ENCODE measurements at places on chromosomes 11 and 22. TPM values are rescaled to one million over a fixed set of nuclear protein-coding genes. Genes with fewer than 3 reads are reported as not detected.
A peak's percentile ranks its signal among the peaks of the same experiment; 100 is the strongest.

DNA sequence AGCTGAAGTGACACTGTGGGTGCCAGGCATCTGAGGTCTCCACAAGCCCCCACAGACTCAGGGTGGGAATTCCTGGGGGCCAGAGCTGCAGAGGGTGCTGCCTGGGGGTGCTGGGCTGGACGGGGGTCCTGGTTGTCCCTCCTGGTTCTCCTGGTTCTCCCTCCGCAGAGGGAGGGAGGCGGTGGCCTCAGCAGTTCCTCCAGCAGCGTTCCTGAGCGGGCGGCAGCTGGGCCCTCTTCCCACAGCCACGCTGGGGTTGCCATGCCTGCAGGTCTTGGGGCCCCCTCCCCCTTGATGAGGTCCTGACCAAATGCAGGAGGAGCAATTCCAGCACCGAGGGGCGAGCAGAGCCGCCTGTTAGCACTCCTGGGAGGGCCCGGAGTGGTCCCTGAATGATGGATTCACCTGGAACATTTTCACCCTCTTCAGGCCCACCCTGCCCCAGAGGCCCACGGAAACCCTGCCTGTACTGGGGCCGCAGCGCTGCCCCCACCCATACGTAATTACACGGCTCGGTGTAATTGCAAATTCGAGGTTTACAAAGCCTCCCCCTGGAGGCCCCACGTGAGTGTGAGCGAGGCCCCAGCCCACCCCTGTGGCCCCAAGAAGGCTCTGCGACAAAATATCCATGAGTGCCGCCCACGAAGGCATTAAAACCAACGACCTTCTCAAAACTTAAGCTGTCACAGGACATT, 635 bp downstream of the C11orf21 start:
- H3K4me3 ChIP-seq = no peak overlapping the region
- H3K4me1 ChIP-seq = peaks cover 7% of the 10 kb centered on the region
- peak; percentile 44 for DNase-seq
- no peaks in the 10 kb centered on the region for H3K36me3 ChIP-seq
- no peak overlapping the region for H3K27ac ChIP-seq

DNA sequence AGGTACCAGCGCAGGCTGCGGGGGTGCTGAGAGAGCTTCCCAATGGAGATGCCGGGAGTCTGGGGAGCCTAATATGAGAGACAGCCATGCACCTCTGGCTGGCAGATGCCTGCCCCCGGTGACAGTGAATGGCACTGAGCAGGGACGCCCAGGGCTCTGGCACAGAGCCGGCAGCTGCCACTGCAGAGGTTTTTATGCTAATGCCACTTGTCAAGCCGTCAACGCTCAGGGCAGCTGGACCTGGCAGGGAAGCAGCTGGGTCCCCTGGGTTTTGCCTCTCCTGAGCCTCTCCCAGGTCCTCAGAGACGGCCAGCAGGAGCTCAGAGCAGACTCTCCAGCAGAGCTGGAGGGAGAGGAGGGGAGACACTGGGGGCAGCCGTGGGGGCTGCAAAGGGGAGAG, 573.6 kb downstream of the BUD13 start:
- H3K27ac ChIP-seq = no peak overlapping the region
- no peaks in the 10 kb centered on the region for H3K36me3 ChIP-seq
- DNase-seq = no peak

Gene NLRP10
- not detected for polyA plus RNA-seq

DNA sequence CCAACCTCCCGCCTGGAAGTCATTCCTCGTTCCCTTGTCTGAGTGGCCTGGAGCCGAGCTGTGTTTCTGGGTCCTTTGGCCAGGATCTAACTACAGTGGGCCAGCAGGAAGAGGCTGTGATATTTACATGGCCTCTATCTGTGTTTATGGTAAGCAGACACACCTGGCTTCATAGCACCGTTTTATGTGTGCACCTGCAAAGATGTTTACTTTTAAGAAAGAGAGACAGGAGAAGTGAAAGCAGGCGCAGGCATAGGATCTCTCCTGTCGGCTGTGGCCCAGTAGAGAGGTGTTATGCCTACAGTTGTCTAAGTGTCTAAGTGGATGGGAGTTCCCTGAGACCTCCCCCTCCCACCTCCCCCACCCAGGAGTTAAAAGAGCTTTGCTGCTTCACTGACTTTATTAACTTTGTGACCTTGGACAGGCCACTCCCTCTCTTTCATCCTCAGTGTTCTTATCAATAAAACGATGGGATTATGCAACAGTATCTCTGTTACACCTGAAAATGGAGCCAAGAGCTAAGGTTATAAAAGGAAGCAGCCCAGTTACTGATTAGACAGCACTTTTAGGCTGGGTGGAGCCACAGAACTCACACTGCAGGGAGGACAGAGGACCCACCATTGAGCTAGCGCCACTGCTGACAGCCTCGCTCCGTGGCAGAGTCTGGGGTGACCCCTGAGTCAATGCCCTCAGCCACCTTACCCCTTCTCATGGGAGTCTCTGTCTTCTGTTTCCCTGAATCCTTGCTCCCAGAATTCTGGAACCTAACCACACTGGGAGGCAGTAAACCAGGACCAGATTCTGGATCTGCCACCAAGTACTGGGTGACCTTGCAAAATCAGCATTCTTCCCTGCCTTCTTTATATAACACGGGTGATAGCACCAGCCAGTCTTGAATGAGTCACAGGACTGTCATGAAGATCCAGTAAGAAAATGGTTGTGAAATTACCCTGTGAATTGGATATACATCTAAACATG, 22.0 kb downstream of the ST14 start:
- no peak overlapping the region for H3K4me3 ChIP-seq
- H3K36me3 ChIP-seq = no peaks in the 10 kb centered on the region
- peak overlapping the region; percentile 14 for H3K27ac ChIP-seq
- peaks cover 15% of the 10 kb centered on the region for H3K4me1 ChIP-seq

Gene AIFM3
- 0.53 TPM for polyA plus RNA-seq

- DNase-seq = no peak
- no peak overlapping the region for H3K4me3 ChIP-seq
- no peaks in the 10 kb centered on the region for H3K36me3 ChIP-seq
- no peak overlapping the region for H3K27ac ChIP-seq
- H3K27me3 ChIP-seq = peaks cover 61% of the 10 kb centered on the region
- no peaks in the 10 kb centered on the region for H3K4me1 ChIP-seq
Observed at GRCh38 chr11:2134022-2135010, 4.9 kb downstream of the IGF2 start.

DNA sequence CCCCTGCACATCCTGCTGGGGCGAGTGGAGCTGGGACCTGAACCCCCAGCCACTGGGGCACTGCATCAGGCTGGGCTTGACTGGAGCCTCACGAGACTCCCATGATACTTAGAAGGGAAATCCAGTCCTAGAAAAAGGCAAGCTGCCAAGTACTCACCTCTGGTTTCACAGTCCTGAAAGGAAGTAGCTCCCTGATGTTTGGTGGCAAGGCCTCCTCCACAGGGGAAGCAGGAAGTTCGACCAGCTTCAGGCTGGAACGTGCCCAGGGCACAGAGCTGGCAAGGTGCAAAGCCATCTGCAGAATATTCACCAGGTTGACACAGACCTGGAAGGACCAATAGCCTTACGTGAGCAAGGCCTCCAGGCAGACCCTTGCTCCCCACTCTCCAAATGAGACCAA, 26.8 kb upstream of the NRIP3 start:
- no peaks in the 10 kb centered on the region for H3K4me1 ChIP-seq
- DNase-seq = no peak
- H3K36me3 ChIP-seq = no peaks in the 10 kb centered on the region
- H3K27me3 ChIP-seq = no peaks in the 10 kb centered on the region
- H3K27ac ChIP-seq = no peak overlapping the region

DNA sequence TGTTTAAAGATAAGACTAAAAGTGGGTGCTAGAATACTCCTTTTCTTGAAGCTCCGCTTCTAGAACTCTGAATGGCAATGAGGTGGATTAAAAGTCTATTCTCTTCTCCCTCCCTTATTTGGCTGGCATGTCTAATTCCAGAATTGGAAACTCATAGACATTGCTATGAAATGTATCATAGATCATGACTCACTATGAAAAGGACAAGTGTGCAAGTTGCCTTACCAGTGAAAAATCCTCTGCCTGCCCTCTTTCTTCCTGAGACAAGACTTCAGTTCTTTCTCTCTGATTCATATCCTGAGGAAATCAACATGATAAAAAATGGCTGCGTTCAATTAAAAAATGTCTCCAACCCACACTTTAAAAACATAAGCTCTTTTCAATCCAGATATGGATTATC, 73.2 kb upstream of the BLID start:
- H3K27me3 ChIP-seq = no peaks in the 10 kb centered on the region
- H3K4me3 ChIP-seq = no peak overlapping the region
- H3K4me1 ChIP-seq = peaks cover 13% of the 10 kb centered on the region
- peak overlapping the region; percentile 83 for H3K27ac ChIP-seq

Gene PNPLA3
- 0.83 TPM for polyA plus RNA-seq

Gene PLXNB2
- 3.9 TPM for polyA plus RNA-seq

Gene PHETA2
- polyA plus RNA-seq = 2.2 TPM

Gene TSKU
- polyA plus RNA-seq = 3.2 TPM

DNA sequence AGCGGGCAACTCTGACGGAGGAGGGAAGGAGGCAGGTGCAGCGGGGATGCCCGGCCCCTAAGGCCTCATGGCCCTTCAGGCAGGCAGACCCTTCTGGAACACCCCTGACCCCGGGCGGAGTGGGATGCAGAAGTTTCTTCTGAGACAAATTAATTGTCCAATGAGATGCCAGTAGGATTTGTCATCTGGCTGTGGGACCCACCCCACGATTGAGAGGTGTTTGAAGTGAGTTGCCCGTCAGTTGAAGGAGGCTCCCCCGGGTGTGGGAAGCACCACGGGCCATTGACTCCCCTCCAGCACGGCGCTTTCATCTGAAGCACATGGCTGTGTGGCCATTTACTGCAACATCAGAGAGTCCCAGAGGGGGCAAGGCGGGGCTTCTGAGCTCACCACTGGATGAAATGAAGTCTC, 527.8 kb downstream of the BRD1 start:
- H3K27ac ChIP-seq = no peak overlapping the region
- DNase-seq = no peak
- H3K27me3 ChIP-seq = peaks cover 5% of the 10 kb centered on the region
- no peaks in the 10 kb centered on the region for H3K36me3 ChIP-seq

GRCh38 chr11:1071571-1072115, 3.0 kb upstream of the MUC2 start:
- H3K27ac ChIP-seq = no peak overlapping the region
- no peaks in the 10 kb centered on the region for H3K36me3 ChIP-seq
- H3K4me3 ChIP-seq = no peak overlapping the region
- no peaks in the 10 kb centered on the region for H3K27me3 ChIP-seq
- DNase-seq = peak; percentile 46
- peaks cover 8% of the 10 kb centered on the region for H3K4me1 ChIP-seq

DNA sequence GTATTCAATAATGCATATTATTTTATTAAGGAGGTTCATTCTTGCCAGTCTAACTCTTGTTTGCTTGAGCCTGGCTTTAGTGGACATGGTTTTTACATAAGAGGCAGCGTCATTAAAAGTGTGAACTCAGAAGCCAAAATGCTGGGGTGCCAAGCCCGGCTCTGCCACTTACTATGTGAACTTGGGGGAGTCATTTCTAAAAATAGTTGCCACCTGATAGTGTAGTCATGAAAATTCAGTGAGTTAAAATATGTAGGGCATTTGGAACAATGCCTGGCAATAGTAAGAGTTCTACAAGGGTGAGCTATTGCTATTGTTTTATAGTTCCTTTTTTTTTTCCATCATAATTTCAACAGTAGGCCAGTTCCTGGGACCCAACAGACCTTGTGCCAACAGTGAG, 49.9 kb downstream of the TENM4 start:
- H3K27ac ChIP-seq = no peak overlapping the region
- no peaks in the 10 kb centered on the region for H3K27me3 ChIP-seq
- H3K4me1 ChIP-seq = peaks cover 8% of the 10 kb centered on the region
- no peak overlapping the region for H3K4me3 ChIP-seq
- peak; percentile 58 for DNase-seq
- H3K36me3 ChIP-seq = no peaks in the 10 kb centered on the region

DNA sequence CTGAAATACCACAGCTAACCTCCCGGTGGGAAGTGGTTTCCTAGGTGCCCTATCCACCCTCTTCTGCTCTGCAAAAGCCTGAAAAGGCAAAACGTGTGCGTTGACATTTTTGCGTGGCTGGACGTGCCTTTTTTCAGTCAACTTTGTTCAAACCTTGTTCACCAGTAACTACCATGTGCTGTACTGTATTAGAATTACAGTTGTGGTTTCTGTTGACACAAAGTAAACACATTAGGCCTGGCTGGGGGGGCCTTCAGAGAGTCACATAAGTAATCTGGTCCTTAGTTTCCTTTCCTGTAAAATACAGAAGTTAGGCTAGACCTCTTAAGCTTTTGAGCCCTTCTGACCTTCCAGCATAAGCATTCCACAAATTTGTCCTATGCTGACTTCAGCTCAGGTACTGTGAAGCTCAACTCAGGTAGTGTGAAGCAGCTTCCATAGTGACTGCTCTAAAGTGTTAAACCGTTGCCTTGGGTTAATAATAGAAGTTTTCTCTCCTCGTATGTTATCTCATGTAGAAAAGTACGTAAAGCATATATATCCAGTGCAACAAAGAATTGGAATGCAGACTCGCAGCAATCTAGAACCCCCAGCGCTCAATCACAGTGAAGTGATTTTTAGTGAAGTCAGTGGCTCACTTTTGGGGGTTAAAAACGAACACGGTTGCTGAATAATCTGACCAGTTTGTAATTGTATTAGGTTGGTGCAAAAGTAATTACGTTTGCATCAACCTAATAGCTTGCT, 1.8 kb downstream of the EWSR1 start:
- peaks cover 58% of the 10 kb centered on the region for H3K4me1 ChIP-seq
- H3K4me3 ChIP-seq = peak overlapping the region; percentile 94
- no peak for DNase-seq
- peak overlapping the region; percentile 44 for H3K27ac ChIP-seq
- H3K27me3 ChIP-seq = no peaks in the 10 kb centered on the region
- peaks cover 45% of the 10 kb centered on the region for H3K36me3 ChIP-seq

DNA sequence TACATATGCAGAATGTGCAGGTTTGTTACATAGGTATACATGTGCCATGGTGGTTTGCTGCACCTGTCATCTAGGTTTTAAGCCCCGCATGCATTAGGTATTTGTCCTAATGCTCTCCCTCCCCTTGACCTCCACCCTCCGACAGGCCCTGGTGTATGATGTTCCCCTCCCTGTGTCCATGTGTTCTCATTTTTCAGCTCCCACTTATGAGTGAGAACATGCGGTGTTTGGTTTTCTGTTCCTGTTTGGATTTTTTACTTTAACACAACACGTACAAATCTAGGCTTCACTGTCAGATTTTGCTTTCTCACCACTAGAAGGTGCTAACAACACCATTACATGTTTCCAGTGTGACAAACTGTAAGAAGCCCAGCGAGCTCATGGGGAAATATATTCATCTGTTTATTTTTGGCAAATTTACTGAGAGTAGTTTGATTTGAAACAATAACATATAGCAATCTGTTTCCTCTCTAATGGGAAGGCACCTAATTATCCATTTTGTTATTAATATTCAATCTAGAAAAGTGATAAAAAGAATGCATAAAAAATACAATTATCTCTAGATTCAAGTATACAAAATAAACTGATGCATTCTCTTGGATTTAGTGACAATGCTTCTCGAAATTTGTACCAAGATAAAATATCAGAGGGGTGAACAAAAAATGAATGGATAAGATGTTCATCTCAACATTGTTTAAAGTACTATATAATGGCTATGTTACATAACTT, 23.2 kb upstream of the BIRC3 start:
- H3K36me3 ChIP-seq = no peaks in the 10 kb centered on the region
- DNase-seq = no peak
- no peak overlapping the region for H3K27ac ChIP-seq
- H3K4me1 ChIP-seq = no peaks in the 10 kb centered on the region

Gene KDM4E
- not detected for polyA plus RNA-seq

- no peak overlapping the region for H3K4me3 ChIP-seq
- peaks cover 46% of the 10 kb centered on the region for H3K4me1 ChIP-seq
- peak overlapping the region; percentile 21 for H3K27ac ChIP-seq
- H3K27me3 ChIP-seq = no peaks in the 10 kb centered on the region
Observed at GRCh38 chr22:40628354-40629042, 8.0 kb downstream of the MRTFA start.

All from psoas muscle (tissue), 8 donors.